ENCODE measurements at places on chromosomes 1 and 21.

DNA sequence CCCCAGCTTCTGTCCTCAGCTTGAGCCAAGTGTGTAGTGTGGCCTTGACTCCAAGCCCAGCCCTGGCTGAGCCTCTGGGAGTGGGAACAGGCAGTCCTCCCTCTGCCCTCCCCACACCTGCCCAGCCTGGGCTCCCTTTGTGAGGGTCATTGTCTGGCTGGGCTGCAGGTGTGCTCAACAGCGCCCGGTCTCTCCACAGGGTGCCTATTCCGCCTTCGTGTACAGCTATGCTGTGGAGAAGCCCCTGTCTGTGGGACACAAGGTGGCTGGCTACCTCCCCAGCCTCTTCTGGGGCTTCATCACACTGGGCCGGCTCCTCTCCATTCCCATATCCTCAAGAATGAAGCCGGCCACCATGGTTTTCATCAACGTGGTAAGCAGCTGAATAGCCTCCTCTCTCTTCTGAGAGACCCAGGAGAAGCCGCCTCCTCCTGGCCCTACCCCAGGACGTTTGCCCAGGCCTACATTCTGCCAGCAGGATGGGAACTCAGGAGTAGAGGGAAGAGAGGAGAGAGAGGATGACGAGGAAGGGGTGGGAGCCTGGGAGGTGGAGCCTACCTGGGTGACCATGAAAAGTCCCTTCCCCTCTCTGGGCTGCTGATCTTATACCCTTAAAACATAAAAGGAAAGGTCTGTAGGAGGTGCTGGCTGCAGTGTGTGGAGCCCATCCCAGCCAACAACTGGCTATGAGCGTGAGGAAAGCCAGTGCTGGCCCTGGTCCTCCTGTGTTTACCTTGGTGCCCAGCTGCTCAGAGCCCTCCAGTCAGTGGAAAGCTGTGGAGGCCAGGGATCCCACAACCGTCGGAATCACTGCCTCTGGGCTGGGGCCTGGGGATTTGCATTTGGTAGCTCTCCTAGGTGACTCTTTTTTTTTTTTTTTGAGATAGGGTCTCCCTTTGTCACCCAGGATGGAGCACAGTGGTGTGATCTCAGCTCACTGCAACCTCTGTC lies 45.7 kb downstream of the ELK4 start:
- no peak for DNase-seq

- DNase-seq = no peak
These were observed at the start of gene GJB4 for GRCh38 chr1:34759503-34760357. TSS of gene GJB4 (plus strand) at chr1:34759740. CDS start at chr1:34761255, 1,515 bp downstream.

DNA sequence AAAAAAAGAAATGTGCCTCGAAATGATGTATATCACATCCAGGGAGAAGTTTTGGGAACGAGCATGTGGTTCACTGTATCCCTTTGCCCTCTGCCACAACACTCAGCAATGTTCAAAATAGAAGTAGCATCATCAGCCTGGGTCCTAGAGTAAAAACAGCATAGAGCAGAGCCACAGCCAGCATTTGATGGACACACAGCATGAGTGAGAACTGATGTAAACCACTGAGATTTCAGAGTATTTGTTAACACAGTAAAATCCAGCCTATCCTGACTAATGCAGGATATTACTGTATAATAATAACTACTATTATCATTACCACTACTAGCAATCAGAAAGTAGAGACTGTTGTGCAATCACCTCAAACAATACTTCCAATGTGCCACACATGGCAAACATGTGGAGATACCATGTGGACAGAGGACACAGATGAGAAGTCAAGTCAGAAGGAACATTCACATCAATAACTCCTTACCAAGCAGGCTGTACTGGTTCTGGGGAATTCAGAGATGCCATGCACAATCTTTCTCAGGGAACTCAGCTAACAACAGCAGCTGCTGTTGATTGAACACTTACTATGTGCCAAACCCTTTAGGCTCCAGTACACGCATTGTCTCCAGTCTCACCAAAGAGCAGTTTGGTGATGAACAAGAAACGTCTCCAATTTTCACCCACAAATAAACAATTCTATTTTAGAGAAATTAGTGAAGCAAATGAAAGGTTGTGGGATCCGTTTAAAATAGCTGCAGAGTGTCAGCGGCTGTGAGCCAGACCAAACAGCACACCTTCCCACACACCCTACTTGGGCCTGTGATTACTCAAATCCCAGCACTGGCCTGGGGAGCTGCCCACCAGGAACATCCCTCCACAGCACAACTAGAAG lies 16.6 kb upstream of the GFI1 start:
- no peak for DNase-seq

GRCh38 chr1:244454412-244454811 lies 2.7 kb upstream of the ADSS2 start:
- no peak for DNase-seq

DNA sequence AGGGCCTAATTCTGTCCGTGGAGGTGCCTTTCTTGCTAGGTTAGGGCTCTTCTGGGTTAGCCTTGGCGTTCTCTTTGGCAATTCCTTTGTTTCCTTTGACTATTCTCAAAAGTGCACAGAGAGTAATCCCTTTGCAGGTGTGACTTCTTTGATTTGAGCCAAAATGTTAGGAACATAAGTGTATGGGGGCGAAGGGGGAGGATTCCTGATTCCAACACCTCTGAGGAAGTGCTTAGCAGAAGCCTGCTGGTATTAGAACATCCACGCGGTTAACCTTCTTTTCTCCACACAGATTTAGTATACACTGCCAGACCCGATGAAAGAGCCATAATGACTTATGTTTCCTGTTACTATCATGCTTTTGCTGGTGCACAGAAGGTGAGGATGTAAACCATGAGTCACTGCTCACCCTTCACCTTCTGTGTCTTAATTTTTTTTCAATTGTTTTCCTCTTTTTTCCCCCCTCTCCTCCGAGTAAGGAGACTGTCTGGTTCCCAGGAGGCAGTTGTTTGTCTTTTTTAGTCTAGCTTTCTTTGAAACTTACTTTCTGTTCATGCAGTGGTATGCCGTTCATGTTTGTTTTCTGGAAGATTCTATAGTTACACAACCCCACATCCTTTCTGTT lies 48.0 kb downstream of the ACTN2 start:
- DNase-seq = no peak

GRCh38 chr1:154767315-154768240 lies 102.5 kb downstream of the KCNN3 start:
- peak; percentile 68 for DNase-seq

GRCh38 chr1:201724039-201724765 lies 104.8 kb upstream of the IPO9 start:
- no peak for DNase-seq

- DNase-seq = no peak
These were observed 3.8 kb downstream of the IRF2BP2 start for GRCh38 chr1:234605983-234606783.

GRCh38 chr1:155077346-155077745 lies 1.3 kb upstream of the EFNA3 start:
- no peak for DNase-seq

- DNase-seq = no peak
These were observed 78.1 kb downstream of the NKAIN1 start for GRCh38 chr1:31161571-31161970.

- DNase-seq = no peak
These were observed 5.1 kb upstream of the LAMB3 start for GRCh38 chr1:209657140-209657879.

DNA sequence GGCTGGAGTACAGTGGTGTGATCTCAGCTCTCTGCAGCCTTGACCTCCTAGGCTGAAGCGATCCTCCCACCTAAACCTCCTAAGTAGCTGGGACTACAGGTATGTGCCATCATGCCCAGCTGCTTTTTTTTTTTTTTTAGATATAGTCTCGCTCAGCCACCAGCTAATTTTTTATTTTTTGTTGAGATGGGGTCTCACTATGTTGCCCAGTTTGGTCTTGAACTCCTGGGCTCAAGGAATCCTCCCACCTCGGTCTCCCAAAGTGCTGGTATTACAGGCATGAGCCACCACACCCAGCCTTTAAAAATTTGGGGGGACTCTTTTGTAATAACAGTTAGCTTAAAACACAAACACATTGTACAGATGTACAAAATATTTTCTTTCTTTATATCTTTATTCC lies 1.7 kb upstream of the SNX27 start:
- DNase-seq = no peak

GRCh38 chr1:27958513-27958912 lies 1.3 kb upstream of the XKR8 start:
- no peak for DNase-seq

- no peak for DNase-seq
These were observed 53.4 kb downstream of the ZBTB18 start for GRCh38 chr1:244104309-244105060.

DNA sequence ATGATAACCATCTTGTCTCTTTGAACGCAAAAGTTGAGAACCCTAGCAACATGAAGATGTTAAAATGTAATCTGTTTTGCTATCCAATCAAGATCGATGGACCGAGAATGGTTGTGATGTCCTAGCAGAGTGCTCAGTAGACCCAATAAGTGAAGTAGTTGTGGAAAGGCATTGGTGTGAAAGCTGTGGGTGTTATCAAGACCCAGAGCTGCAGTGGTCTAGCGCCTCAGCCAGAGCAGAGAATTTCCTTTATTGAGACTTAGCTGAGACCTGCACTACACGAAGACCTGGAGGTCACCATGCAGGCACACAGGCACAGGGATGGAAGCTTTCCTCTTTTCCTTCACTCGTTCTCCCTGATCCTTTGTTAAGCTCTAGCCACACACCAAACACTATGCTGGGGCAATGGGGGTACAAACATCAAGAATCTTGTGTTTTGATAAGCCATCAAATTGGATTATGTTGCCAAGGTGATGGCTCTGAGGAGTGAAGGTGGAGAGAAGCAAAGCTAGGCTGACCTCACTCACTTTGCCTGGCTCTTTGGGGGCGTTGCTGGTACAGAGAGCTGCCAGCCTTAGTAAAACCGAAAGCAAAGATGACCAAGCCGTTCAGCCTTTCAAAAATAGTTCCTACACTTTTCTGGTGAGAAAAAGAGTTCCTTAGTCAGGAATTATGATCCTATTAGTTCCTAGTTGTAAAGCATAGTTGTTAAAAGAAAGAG lies 24.1 kb downstream of the METTL13 start:
- no peak for DNase-seq

DNA sequence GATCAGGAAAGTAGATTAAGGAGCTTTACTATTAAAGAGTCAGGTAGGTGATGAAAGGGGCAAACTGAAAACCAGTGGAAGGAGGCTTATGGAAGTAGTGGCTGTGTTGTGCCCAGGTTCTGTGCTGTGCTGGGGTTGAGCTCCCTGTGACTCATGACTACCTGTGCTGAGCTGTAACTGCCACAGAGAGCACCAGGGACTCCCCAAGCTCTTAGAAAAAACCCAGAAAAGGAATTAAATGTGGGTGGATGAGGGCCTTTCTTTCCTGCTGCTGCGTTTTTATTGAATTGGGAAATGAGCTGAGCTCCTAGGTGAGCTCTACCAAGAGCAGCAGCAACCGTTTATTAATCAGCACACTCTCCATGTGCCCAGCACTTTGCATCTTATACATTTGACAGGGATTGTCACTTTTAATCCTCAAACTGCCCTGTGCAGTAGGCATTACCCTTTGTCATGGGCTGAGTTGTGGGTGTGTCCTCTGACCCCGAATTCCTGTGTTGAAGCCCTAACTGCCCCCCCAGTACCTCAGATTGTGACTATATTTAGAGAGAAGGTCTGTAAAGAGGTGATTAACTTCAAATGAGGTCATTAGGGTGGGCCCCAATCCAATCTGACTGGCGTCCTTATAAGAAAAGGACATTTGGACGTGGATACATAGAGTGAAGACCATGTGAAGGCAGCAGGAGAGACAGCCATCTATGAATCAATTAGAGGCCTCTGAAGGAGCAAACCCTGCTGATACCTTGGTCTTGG lies 65.4 kb downstream of the AK4 start:
- no peak for DNase-seq

- DNase-seq = no peak
These were observed 179.5 kb downstream of the MRPL39 start for GRCh38 chr21:25427828-25428227.

- no peak for DNase-seq
These were observed at the start of gene SYT2 for GRCh38 chr1:202710070-202711045. TSS of gene SYT2 (minus strand) at chr1:202710454. CDS start at chr1:202605772, 104,682 bp downstream.

DNA sequence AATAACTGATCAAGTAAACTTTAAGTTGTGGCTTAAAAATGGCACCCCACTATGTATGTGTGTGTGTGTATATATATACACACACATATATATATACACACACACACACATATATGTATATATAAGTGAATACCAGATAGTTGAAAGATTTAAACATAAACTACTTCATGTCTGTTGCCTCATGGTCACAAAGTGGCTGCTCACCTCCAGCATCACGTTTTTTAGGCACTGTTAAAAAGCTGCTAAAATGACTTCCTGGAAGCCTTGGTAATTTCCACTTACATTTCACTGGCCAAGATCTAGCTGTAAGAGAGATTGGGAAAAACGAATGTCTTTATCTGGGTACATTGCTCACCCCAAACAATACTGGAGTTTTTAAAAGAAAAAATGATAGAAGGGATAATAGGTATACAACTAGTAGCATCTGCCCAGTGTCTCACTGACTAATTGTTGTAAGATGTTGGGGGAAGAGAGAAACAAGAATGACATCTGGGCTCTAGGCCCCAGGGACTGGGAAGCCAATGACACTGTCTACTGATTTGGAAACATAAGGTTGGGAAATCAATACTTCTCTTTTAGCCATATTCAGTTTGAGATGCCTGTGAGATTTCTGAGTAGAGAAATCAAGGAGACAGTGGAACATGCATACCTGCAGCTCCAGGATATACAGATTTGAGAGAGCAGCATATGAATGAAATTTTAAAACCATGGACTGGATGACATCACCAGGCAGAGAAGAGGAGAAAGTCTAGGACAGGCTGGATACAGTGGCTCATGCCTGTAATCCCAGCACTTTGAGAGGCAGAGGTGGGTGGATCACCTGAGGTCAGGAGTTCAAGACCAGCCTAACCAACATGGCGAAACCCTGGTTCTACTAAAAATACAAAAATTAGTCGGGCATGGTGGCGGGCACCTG lies 42.8 kb downstream of the CLDN14 start:
- DNase-seq = no peak

GRCh38 chr1:27179979-27180378 lies 25.1 kb upstream of the SLC9A1 start:
- no peak for DNase-seq

DNA sequence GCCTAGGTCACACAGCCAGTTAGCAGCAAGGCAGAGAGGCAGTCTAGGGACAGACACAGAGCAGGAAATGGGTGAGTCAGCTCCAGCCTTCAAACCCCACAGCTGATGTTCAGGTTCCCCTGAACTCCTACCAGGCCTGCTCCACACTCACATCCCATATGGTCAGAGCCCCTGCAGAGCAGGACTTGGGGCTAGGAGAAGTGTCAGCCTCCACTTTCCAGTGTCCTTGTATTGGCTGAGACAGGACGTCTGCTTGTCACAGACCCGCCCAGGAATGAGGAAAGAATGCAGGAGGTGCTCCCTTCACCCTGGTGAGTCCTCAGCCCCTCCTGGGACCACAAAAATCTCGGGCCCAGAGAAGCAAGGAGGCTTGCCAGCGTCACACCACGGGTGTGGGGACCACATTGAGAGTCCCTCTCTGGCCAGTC lies 92.5 kb downstream of the LACTBL1 start:
- DNase-seq = no peak

DNA sequence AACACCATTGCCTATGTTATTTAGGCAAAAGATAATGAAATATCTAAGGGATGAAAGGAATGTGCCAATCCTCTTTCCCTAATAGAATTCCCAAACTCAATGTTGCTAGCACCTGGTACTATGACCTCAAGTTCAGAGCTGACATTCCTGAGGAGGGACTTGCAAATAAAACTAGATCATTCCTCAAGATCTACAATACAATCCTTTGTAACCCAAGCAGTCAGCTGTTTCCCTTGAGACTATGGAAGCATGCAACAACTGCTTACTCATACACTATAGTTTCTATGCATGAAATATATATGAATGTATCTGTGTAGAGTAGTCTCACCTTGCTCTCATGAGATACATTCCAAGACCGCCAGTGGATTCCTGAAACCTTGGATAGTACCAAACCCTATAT lies 65.0 kb downstream of the ABL2 start:
- no peak for DNase-seq
